Brain microvascular endothelial cell (primary cell): ENCODE measurements at places on chromosomes 6 and 20.

DNA sequence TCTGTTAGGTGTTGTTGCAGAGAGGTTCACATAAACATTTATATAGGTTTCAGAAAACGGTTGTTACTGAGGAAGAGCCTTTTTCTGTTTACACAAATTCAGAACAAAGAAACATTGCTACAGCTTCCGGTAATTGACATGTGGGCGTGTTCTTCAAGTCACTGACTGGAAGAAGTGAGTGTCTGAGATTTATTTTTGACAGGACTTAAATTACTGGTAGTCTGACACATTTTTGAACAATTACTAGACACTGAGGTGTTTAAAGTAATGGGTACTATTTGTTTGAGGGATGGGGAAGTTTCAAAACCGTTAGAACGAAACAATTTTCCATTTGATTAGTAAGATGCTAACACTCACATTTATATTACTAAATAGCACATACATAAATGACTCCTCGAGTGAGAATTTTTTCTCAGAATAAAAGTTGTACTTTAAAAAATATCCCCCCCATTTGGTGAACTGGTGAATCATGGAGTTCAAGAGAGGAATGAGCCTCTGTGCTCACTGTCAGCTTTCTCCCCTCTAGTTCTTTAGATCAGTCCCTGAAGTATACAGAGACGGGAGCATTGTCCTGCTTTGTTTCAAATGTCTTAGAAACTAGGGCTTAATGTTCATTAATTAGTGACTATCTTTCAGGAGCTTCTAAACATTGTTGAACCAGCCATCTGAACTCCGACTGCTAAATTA is 98.7 kb downstream of the TSHZ2 start:
- no peak for DNase-seq

GRCh38 chr6:16493112-16493511 is 254.7 kb downstream of the GMPR start:
- DNase-seq: no peak

DNA sequence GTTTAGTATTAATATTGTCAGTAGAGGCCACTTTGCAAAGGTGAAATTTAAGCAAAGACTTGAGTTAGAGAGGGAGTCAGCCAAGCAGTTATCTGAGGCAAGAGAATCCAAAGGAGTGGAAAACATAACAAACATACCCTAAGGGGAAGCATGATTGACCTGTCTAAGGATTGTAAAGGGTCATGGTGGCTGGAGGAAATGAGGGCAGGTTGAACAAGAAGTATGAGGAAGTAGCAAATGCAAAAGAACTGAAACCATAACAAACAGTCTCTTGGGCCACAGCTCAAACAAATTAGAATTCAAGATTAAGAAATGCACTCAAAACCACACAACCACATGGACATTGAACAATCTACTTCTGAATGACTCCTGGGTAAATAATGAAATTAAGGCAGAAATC is 103.2 kb downstream of the FBXO5 start:
- DNase-seq: no peak

DNA sequence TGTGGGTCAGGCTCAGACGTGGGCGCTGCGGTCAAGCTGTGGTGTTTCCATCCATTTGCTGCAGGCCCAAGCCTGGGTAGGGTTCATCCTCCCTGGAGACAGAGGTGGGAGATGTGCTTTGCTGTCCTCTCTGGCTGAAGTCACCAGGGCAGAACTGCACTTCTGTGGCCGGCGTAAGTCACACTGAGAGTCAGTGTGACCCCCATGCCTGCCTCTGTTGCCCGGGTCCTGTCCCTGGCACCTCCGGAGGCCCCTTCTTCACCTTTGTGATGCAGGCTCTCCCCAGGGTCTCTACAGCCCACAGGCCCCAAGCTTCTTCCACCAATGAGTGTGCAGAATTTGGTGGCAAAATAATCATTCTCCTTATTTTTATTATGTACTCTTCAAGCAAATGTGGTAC is 53.8 kb upstream of the DACT2 start:
- DNase-seq: no peak

- DNase-seq: peak; percentile 58
These were observed 6.3 kb upstream of the GTF3C6 start for GRCh38 chr6:110951986-110952794.
